ENCODE measurements at places on chromosomes 3 and 15.

DNA sequence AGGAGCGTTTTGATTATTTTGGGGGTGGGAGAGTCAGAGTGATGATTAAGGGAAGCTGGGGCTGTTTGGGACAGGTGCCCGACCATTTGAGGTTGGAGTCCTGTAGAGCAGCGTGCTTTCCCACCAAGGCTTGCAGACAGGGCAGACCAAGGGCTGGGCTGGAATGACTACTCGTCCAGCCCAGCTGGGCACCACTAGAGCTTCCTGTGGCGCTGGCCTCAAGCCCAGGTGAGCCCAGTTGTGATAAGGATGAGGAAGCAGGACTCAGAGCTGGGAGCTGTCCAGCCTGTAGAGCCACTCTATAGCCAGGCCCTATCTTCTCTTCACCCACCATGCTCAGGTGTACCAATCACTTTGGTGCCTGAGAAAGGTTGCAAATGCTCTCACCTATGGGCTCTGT is 75.8 kb upstream of the ACAN start:
- DNase-seq, result peak; percentile 20

DNA sequence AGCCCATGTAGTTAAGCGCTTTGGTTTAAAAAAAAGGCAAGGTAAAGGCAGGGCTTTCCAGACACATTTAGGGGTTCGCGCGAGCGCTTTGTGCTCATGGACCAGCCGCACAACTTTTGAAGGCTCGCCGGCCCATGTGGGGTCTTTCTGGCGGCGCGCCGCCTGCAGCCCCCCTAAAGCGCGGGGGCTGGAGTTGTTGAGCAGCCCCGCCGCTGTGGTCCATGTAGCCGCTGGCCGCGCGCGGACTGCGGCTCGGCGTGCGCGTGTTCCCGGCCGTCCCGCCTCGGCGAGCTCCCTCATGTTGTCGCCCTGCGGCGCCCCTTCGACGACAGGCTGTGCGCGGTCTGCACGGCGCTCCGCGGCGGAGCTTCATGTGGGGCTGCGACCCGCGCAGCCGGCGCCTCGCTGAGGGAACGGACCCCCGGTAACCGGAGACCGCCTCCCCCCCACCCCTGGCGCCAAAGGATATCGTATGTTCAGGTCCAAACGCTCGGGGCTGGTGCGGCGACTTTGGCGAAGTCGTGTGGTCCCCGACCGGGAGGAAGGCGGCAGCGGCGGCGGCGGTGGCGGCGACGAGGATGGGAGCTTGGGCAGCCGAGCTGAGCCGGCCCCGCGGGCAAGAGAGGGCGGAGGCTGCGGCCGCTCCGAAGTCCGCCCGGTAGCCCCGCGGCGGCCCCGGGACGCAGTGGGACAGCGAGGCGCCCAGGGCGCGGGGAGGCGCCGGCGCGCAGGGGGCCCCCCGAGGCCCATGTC is 927 bp downstream of the SMAD6 start:
- no peak for DNase-seq

DNA sequence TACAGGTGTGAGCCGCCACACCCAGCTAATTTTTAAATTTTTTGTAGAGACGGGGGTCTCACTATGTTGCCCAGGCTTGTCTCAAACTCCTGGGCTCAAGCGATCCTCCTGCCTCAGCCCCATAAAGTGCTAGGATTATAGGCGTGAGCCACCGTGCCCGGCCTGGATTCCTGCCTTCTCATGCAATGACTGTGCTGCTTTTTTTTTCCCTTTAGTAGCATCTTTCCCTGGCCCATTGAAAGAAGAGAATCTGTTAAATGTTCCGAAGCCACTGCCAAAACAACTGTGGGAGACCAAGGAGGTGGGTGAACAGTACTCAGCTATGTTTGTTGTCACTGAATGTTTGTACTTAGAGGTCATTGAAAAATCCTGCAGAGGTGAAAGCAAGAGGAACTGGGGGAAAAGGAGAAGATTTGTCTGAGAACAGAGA is 88.0 kb downstream of the CRTC3 start:
- DNase-seq, result no peak

DNA sequence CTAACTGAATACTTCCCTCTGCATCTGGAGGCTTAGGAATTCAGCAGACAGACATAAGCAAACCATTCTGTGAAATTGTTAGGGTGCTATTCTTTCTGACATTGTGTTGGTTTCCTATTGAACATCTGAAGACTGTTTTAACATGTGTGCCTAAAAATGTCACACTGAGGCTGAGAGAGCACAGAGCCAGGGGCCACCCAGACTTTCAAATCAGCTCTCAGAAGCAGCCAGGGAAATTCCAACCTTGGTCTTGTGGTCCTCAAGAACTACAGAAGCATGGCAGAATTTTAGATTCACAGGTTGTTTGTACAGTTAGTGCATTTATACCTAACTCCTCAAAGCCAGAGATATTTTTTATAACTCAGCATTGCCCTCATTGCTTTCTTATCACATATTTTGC is 929.2 kb upstream of the CFAP20DC start:
- DNase-seq, result no peak

Measured in mammary epithelial cell (primary cell).